Memory B cell (primary cell): ENCODE measurements at places on chromosomes 1 and 21.

DNA sequence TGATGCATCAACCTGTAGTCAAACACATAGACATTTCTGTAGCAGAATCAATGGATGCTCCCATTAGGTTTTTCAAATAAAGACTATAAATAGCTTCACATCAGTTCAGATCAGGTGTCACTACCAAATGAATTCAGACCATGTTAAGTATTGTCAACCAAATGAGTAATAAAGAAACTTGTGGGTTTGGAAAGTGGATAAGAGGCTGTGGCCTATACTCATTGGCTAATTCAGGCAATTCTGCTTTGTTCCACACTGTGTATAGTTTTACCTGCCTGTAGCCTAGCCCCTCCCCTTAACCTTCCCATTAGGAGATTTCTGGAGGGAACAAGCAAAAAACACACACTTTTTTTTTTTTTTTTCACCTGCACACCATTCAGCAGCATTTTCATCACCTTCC lies 321.2 kb downstream of the HLX start:
- DNase-seq, result no peak

DNA sequence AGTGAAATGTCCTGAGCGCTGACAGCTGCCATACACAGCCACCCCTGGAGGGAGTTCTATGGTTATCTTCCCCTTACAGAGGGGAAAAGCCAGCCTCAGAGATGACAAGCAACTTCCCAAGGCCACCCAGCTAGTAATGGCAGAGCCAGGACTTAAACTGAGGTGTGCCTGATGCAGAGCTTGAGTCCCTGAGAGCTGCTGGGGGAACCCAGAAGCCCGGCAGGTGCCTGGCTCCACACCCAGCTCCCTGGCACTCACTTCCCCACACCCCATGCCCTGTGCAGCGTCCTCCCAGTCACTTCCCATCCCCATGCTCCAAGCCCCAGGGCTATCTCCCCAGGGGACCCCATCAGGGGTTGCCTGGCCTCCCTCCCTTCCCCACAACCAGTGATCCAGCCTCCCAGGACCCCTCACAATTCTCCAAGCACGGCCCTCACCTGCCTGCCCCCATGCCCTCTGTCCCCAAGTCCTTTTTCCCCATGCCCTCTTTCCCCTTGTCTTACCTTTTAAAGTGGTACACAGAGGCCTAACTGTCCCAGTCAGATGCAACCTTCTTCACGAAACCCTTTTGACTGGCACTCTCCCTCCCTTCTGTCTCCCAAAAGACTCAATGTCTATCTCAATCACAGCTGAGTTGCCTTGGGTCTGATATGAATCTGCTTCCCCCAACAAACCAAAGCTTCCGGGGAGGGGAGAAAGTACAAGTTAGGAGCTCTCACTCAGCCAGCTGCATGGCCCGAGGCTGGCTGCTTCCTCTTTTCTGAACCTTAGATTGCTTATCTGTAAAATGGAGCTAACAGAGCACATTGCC lies 39.8 kb upstream of the LRP8 start:
- peak; percentile 27 for DNase-seq

- DNase-seq, result no peak
These were observed 57.0 kb downstream of the PTGER3 start for GRCh38 chr1:70990469-70991253.

DNA sequence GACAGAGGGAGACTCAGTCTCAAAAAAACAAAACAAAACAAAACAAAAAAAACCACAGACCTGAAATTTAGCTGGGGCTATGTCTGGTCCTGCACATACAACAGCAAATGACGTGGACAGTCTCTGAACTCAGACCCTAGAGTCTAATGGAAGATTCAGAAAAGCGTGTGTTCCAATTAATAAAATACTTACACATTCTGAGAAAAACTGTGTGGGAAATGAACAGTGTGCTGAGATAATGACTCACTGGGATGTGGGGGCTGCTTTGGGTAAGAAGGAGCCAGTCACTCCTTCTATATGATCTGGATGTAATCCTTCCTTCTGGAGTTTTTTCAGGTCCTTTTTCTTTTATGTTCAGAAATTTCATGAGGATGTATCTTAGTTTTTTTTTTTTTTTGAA lies 29.4 kb downstream of the CLDN14 start:
- DNase-seq, result no peak

DNA sequence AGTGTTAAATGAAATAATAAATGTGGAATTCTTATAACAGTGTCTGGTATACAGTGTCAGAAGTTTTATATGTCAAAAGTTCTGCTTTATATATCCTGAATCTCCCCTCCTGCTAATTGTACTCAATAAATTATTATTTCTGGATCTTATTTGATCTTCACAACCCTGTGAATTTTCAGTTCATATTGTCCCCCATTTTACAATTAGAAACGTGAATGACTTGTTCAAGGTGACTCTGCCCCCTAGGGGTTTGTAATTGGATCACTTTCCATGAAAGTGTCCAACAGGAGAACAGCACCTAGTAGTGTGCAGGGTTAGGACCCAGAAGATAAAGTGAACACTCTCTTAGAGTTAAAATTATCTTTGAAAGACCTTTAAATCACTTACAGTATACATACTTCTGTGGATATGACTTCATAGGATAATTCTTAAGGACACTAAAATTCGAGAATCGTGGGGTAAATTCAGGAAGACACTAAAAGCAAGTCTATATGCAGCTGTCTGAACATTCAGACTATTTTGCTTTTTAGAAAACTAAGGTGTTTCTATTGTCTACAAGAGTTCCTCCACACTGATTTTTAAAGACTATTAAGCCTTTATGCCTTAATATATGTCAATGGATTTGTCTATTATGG lies 4.5 kb upstream of the DDR2 start:
- DNase-seq, result no peak
